ENCODE measurements at places on chromosomes 2 and 18.

GRCh38 chr2:74567881-74568280 lies 13.4 kb downstream of the DOK1 start:
- DNase-seq, result no peak

DNA sequence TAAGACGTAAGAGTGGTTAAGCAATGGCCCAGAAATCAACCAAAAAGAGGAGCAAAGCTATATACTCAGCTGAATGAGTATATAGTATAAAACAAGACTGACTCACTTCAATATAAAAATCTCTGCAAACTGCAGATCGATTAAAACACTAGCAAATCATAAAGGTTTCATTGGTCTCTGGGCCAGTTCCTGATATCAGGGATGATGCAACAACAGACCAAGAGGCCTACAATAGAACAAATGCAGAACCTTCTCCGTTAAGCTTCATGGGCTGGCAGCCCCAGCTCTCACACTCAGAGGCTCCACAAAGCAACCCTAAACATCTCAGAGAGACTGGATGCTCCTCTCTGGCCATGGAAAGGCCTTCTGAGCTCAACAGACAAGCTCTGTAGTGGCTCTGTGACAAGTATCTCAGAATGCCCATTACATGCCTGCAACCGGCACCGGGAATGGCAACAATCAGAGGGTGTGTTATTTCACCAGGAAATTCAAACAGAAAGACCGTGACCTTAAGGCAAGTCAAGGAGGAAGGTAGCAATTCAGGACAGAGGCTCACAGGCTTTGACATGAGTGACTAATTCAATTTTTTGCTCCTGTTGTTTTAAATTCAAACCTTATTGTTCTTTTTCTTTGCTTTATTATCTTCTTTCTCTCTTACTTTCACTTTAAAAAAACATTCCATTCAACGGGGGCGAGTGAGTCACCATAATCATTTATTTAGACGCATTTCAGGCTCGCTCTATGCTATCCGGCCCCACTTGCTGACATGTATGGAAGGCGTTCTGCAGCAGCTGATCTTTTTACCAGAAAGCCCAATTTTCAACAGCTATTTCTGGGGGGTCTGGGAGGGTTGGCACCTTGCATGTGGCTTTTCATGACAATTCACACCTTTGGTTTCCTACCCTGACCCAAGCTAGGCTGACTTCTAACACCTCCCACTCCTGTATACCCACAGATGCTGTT lies 15.1 kb downstream of the CYRIA start:
- DNase-seq, result peak; percentile 53

DNA sequence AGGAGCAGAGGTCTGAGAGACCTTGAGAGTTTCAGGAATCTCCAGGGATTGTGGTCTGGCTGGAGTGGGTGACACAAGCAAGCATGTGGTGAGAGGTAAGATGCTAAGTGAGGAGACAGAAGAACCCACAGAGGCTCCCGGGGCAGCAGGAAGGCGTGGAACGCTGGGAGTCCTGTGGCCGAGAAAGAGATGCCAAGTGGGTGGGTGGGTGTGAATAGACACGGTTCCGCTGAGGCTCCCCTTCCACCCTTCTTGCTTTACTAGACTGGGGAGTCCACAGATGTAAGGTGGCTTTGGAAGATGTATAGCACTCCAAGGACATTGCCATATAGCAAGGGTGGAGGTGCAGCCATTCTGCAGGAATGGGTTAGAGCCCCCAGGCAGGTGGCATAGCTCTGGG lies 4.2 kb downstream of the TEX51 start:
- DNase-seq, result no peak

GRCh38 chr2:128371648-128372345 lies 53.1 kb upstream of the HS6ST1 start:
- DNase-seq, result no peak

DNA sequence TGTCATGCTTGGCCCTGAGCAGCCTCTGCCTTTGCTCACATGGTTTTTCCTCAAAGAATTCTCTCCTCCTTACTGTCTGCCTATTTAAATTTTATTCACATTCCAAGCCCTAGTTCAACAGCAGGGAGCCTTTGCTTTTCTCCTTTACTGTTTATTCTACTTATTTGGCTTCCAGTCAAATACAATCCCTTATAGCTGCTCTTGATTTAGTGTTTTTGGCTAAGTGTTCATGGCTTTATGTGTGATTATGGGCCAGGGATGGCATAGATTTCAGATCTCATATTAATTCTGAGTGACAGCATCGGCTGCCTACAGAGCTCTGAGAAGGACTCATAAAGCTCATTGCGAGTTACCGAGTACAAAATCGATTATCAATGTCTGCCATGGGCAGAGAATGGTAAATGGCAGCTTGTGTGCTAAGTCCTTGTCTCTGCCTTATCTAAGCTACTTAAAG lies 106.7 kb downstream of the METTL8 start:
- no peak for DNase-seq

GRCh38 chr2:170679607-170680079 lies 35.5 kb upstream of the SP5 start:
- no peak for DNase-seq

DNA sequence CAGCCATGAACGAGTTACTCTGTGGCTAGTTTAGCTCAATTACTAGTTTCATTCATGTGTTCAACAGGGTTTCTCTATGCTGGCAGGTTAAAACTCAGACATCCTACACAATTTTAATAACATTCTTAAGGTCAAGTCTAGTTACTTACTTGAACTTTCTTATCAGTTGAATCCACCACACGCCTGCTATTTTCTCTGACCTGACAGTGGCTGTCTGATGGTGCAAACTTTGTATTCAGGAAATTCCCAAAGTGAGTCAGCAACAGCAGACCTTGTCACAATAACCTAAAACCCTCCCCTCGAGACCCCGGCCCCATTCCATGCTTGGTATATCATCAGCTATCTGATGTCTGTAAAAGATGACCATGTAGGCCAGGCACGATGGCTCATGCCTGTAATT lies 20.8 kb upstream of the CIDEA start:
- no peak for DNase-seq

DNA sequence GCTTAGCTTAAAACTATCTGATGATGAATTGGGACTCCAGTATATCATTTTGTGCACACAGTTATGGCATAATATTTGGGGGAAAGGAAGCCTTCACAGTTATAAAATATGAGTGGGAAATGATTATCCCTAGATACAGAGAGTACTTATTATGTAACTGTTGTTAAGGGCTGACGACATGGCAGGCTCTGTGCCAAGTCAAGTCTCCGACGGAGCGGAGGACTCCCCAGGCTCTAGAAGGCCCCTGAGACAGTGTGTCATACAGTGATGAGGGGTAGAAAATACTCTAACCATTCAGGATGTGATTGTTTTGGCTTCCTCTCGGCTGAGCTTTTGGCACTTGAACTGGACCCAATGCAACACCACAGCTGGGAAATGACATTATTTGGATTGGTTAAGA lies 211.8 kb downstream of the SLC8A1 start:
- DNase-seq, result no peak

GRCh38 chr2:114039677-114040076 lies 149.8 kb downstream of the ACTR3 start:
- DNase-seq, result no peak

Data from KBM-7 (cell line).